CD4-positive, alpha-beta T cell (primary cell): ENCODE measurements at places on chromosomes 1 and 21.

DNA sequence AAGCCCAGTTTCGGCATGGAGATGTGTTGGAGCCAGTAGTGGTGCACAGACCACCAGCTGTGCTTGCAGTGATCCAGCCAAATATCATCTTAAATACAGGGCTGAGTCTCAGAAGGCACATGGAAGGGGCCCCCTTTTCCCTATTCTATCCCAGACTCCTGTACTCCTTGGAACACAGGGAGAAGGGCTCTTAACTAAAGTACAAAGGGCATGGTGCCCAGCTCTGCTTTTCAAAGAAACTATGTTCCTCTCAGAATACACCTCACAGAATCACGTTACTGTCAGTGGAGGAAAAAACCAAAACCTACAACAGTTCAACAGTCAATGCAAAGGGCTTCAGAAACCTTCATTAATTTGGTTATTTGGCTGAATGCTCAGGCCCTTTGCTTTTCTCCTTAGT is 180.6 kb upstream of the C1orf105 start:
- no peak for DNase-seq

- no peak for DNase-seq
These were observed 70.6 kb downstream of the COQ8A start for GRCh38 chr1:227010645-227011044.

- DNase-seq: no peak
These were observed 108.9 kb downstream of the CAPN8 start for GRCh38 chr1:223556414-223557129.

- DNase-seq: no peak
These were observed 2.1 kb downstream of the FBLIM1 start for GRCh38 chr1:15760520-15761211.

DNA sequence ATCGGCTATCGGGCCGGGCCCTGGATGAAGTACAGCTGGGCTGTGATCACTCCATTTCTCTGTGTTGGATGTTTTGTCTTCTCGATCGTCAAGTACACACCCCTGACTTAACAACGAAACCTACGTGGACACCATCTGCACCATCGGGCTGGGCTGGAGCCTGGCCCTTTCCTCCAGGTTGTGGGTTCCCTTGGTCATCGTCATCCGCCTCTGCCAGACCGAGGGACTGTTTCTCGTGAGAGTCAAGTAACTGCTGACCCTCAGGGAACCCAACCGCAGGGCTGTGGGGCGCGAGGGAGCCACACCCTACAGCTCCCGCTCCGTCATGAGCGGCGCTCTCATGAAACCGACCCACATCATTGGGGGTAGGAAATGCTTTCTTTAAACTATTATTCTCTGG is 842.4 kb upstream of the TMPRSS15 start:
- DNase-seq: no peak

GRCh38 chr1:67004176-67004575 is 49.8 kb downstream of the SLC35D1 start:
- DNase-seq: no peak

GRCh38 chr1:98817821-98818220 is 156.3 kb downstream of the SNX7 start:
- DNase-seq: no peak
